ENCODE measurements at places on chromosomes 2 and 18.

- no peak for DNase-seq
Measured at GRCh38 chr2:31256611-31257382, 22.8 kb downstream of the EHD3 start.

GRCh38 chr2:178426388-178426787, 24.6 kb downstream of the PRKRA start:
- DNase-seq, result no peak

GRCh38 chr2:65429786-65430602, 2.4 kb downstream of the SPRED2 start:
- no peak for DNase-seq

DNA sequence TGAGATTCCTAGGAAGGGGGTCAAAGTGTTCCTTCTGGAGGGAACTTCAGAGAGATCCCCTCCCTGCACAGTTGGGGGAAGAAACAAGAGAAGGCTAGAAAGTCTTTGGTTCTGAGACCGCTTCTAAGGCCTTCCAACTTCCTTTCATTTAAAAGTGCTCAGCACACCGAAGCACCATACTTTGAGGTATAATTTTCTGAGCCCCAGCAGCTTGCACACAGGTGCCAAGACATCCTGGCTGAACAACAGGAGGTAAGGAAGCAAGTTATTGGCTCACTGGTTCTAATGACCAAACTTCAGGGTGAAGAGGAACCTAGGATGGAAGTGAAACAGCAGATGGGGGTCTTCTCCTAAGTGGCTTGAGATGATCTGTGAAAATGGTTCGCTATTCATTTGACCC, 19.2 kb downstream of the TMEM177 start:
- DNase-seq, result no peak

DNA sequence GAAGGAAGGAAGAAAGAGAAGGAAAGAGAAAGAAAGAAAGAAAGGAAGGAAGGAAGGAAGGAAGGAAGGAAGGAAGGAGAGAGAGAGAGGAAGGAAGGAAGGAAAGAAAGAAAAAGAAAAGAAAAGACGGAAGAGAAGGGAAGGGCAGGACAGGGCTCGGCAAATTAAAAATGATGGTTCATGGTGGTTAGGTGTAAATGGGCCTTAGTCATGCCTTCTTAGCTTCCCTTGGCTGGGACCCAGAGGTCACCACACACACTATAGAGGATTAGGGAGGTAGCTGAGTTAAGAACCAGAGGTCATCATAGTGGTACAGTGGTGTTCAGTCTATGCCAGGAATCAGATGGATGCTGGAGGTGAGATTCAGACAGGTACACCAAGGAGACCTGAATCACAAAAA, 9.3 kb upstream of the ATL2 start:
- no peak for DNase-seq

- DNase-seq, result no peak
Measured at GRCh38 chr2:150043172-150043500, 444.3 kb downstream of the RND3 start.

Measured in KG1 (cell line).